ENCODE measurements at places on chromosomes 3 and 15.

DNA sequence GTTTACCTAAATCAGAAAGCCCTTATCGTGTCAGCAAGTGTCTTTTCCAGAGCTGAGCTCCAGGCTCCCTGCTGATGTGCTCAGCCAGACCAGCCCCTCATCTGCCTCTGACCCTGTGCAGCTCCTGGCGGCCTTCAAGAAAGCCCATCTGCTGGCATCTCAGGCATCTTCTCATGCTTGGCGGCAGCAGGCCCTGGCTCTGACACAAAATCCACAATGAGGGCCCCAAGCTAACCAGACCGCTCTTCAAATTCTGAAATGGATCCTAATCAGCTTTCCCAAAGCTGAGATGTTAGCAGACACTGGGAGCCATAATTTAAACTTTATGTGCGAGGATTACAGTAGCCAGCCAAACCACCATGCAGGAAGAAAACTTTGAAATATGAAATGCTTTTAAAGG is 50.8 kb upstream of the CTDSPL start:
- DNase-seq = no peak

GRCh38 chr3:107977221-107978130 is 113.4 kb downstream of the CD47 start:
- DNase-seq = no peak

DNA sequence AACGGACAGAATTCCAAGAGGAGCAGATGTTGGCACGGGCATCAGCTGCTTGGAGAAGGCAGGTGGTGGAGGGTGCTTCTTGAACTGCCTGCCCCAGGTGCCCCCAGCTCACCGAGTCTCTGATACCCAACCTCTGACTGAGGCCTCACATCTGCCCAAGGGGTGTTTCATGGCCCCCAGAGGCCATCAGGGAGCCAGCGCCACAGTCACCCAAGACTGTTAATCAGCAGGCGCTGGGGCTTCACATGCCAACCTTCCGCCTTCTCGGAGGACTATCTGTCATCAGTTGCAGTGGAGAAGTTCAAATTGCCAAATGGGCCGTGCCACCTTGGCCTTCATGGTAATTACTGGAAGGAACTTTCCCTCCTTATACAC is 61.9 kb upstream of the SLC6A1 start:
- no peak for DNase-seq

DNA sequence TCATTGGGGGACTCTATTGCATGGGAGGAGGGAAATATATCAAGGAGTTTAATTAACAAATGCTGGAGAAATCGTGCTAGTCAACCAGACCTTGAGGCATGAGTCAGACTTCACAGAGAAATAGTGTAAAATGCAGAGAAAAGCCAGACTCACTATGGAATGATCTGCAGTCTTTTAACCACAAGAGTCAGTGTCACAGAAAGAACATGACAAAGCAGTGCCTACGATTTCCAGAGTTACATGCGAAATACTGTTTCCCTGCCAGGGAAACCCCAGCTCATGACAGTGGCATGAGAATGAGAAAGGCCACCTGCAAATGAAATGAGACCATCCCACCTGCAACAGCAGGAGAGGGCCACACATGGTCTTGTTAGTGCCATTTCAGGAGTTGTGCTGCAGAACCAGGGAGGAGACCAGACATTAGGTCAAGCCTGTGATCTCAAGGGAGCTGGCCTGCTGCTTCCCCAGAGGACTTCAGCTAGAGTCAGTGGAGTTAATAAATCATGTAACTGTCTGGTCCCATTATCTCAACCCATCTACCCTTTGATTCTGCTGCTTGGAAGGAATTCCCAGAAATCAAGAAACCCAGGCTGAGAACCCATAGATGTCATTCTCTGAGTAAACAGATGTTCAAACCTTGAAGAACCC is 79.0 kb downstream of the ERC2 start:
- no peak for DNase-seq

GRCh38 chr3:184822654-184823053 is 10.7 kb downstream of the VPS8 start:
- DNase-seq = no peak

DNA sequence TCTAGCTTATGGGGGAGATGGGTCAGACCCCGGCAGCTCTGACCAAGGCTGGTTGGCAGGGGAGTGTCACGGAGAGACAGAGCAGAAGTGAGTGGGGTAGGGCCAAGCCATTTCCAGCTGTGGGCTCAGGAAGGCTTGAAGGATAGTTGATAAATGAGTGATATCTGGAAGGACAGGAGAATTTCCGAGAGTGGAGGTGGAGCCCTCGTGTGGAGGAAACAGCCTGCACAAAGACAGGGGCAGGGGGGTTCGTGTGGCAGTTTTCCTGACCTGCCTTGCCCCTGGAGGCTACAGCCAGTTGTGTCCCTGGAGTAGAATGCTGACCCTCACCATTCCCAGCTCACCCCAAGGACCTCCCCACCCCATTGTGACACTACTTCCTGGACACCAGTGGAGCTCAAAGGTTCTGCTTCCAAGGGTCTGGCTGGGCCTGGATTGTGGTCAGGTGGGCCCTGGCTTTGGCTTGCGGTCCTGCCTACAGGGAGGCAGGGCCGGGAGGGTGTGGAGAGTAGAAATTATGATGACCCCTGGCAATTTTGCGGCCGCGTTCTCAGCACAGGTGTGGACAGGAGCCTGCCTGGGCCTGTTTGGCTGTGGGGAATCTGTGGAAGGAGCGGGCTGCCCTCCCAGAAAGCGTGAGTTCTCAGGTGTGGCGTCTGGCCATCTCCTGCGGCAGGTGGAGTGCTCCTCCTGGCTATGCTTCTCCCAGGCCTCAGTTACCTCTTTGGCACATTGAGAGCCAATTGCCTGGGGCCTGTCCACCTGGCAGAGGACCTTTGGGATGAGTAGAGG is at the start of gene SLC22A14:
Gene SLC22A14 (plus strand): TSS at position 400 of the 792 bp plus-strand sequence. CDS start 23,733 bp downstream, outside the sequence.
- no peak for DNase-seq

DNA sequence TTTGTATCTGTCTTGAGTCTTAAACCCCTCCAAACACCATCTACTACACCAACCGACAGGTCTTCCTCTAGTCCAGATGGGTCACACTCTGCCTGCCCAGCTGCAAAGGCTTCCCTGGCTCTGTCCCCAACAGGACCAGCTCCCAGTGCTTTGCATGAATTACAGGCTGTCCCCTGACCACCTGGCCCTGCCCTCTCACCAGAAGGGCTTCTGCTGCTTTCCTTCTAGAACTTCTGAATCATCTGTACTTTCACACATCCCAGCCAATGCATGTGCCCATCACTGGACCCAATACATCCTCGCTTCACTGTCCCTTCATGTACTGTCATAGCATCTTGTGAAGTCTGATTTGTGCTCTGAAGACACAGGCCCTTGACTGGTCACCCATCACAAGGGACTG is 53.6 kb downstream of the HOMER2 start:
- DNase-seq = no peak

DNA sequence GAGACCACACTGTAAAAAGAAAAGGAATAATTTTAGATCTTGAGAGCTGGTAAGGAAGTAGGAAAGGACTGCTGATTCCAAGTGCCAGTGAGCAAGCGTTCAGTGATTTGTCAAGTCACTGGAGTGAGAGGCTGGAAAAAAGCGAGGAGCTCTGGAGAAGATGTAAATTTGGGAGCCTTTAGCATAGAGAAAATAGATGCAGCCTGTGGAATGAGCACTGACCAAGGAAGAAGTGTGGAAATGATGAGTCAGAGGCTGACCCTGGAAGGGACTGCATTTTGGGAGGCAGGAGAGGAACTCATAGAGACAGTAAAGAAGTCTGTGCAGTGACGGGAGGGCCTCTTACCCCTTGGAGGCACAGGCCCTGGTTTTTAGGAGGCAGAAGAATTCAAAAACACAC is 17.1 kb upstream of the ABTB1 start:
- DNase-seq = no peak

- DNase-seq = no peak
These were observed 152.5 kb downstream of the EDEM1 start for GRCh38 chr3:5339967-5340535.

GRCh38 chr3:46215810-46216414 is 7.8 kb upstream of the CCR1 start:
- DNase-seq = no peak

- peak; percentile 73 for DNase-seq
These were observed 155.3 kb downstream of the NR1I2 start for GRCh38 chr3:119937229-119937628.

DNA sequence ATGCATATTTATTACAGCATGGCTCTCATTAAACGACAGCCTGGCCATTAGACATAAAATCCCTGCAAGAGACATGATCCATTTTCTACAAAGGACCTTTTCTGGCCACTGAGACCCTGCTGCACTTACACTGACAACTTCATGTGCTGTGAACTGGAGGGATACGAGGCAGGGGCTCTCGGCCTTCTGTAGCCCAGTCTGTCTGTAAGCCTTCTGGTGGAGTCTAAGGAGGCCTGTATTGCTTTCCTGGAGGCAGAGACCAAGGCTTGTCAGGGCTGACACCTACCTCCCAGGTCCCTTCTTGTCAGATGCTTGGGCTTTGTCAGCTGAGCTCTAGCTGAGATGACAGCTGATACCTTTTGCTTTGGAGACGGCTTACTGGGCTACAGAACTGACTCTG is 776.9 kb upstream of the ARPP21 start:
- DNase-seq = no peak

GRCh38 chr3:38455639-38456430 is 2.1 kb downstream of the ACVR2B start:
- DNase-seq = no peak

GRCh38 chr15:78730955-78731354 is 80.3 kb downstream of the ADAMTS7 start:
- DNase-seq = no peak

- DNase-seq = no peak
These were observed 99.6 kb downstream of the ABI3BP start for GRCh38 chr3:100893590-100893989.

DNA sequence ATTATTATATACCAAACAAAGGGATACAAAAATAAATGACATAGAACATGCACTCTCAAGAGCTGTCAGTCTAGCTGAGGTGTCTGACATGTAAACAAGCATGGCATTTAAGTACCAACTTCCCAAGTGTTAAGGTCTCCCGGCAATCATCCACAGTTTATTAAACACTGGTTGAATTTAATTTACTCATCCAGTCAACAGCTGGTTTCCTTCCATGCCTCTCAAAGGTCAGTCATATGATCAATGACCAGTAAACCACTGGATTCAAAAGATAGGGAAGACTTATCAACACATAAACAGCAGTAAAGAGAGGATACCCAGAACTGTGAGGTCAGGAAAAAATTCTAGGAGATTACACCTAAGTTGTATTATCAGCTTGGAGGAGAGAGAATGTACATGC is 80.4 kb downstream of the ADAM10 start:
- no peak for DNase-seq

Measured in activated T-cell treated with anti-CD3 and anti-CD28 coated beads, Interleukin-2, amount 50 U/mL, for 72 hours (primary cell).